ENCODE measurements at places on chromosomes 1 and 21.
A peak's percentile ranks its signal among the peaks of the same experiment; 100 is the strongest.

GRCh38 chr1:93597709-93598108 is 83.9 kb downstream of the BCAR3 start:
- DNase-seq, result no peak

DNA sequence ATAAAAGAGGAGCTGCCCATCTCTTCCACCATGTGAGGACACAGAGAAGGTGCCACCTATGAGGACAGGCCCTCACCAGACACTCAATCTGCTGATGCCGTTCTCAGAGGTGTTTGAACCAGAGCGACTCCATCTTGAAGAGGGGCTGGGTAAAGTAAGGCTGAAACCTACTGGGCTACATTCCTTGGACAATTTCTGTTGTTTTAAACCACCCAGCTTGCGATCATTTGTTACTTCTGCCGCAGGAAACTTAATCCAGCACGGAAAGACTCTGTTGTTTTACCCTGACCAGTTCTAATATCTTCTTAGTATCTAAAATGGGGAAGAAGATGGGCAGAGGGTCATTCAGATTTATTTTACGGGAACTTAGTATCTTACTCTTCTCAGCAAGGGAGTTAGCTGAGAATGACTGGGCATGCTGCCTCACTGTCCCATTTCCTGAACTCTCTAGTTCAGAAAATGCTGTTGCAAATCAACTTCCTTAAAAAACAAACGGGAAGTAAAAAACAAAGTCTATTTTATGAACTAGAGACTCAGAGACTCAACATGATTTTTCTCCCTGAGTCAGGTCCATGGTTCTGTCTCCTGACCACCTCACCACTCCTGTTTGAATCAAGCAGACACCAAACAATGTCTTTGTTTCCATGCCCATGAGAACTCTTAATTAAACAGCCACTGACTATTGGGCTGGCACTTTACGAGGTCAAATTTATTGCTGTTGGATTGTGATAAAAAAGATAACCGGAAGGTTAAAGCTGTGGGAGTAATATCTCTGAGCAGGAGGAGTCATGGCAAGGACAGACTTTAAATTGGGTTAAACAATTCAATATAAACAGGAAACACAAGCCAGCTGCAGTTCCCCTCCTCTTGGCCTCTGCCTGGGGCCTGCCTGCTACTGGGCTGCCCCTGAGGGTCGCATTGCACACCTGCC is 23.8 kb upstream of the IFNAR1 start:
- peak; percentile 23 for DNase-seq

GRCh38 chr1:29218223-29218622 is 12.5 kb downstream of the MECR start:
- no peak for DNase-seq

GRCh38 chr21:36602735-36603134 is 96.2 kb upstream of the SIM2 start:
- DNase-seq, result no peak

GRCh38 chr1:186569856-186570255 is 108.9 kb upstream of the PDC start:
- no peak for DNase-seq

GRCh38 chr21:37770461-37770860 is 145.8 kb downstream of the KCNJ6 start:
- no peak for DNase-seq

- no peak for DNase-seq
These were observed 67.0 kb downstream of the CACHD1 start for GRCh38 chr1:64536836-64537490.

GRCh38 chr1:67748630-67749029 is 63.6 kb downstream of the GADD45A start:
- DNase-seq, result peak; percentile 35

DNA sequence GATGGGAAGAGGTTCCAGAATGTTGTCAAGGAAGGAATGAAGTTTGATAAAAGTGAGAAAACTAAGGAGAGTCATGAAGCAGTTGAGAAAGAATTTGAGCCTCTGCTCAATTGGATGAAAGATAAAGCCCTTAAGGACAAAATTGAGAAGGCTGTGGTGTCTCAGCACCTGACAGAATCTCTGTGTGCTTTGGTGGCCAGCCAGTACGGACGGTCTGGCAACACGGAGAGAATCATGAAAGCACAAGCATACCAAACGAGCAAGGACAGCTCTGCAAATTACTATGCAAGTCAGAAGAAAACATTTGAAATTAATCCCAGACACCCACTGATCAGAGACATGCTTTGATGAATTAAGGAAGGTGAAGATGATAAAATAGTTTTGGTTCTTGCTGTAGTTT is 142.8 kb downstream of the CDC7 start:
- DNase-seq, result no peak

- DNase-seq, result peak; percentile 88
These were observed 34.8 kb downstream of the KCNQ4 start for GRCh38 chr1:40818264-40818961.

- DNase-seq, result no peak
These were observed 821 bp downstream of the MASP2 start for GRCh38 chr1:11046270-11046566.

DNA sequence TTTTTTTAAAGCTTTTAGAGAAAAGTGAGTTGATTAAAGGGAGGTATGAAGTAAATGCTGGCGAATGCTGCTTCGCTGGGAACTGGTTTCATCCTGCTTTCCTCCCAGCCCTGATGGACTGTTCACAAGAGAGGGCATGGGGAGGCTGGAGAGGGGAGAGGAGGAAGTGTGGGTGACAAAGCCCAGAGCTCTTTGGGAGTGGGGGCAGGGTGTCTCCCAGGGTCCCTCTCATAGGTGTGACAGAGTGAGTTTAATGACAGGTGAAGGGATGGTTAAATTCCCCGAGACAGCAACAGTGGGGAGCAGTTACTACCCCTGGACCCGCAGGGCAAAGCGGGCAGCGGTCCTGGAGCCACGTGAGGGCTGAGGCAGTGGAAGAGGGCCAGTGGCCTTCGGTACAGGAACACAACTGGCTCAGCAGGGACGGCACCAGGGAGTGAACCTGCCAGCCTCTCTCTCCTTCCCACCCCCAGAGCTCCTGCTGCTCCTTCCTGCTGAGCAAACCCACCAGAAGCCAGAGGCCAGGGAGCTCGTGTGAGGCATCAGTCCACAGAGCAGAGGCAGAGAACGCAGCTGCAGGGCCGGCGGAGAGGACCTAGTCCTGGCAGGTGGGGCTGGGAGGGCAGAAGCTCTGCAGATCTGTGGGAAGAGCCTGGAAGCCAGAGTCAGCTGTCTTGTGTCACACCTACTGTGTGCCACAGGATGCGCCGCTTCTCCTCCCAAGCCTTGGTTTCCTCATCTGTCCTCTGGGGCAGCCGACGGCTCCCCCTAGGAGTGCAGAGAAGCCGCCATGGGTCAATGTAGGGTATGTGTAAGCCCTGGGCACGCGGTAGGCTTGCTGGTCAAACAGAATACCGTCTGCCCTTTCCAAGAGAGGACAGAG is 20.9 kb upstream of the LRP8 start:
- DNase-seq, result peak; percentile 7

DNA sequence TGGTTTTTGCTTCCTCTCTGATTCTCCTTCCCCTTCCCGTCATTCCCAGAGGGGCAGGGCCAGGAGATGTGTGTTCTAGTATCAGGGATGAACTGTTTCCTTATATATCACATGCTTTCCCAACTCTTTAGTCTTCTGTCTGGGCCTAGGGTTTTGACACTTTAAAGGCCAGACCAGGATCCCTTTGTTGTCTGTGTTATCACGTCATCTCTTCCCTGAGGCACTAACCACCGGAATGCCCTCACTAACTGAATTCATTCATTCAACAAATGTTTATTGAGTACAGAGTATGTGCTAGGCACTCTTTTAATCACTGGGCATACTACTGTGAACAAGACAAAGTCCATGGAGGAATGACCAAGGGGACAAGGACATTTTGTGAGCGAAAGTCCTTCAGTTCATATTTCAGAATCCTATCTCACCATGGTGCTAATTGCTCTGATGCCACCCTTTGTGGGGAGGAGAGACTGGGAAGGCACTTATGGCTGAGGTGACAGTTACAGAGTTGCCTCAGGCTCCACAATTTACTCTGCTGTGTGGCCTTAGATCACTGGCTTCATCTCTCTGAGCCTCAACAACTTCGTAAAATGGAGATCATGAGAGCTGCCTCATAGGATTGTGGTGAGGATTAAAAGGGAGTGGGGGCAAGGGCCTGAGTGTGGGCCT is 12.0 kb upstream of the ZNF362 start:
- no peak for DNase-seq

DNA sequence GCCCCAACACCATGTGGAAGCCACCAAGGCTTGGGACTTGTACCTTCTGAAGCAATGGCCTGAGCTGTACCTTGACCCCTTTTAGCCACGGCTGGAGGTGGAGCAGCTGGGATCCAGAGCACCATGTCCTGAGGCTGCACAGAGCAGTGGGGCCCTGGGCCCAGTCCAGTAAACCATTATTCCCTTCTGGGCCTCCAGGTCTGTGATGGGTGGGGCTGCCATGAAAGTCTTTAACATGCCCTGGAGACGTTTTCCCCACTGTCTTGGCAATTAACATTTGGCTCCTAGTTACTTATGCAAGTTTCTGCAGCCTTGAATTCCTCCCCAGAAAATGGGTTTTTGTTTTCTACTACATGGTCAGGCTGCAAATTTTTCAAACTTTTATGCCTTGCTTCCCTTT is 323.7 kb upstream of the ZP4 start:
- DNase-seq, result no peak

DNA sequence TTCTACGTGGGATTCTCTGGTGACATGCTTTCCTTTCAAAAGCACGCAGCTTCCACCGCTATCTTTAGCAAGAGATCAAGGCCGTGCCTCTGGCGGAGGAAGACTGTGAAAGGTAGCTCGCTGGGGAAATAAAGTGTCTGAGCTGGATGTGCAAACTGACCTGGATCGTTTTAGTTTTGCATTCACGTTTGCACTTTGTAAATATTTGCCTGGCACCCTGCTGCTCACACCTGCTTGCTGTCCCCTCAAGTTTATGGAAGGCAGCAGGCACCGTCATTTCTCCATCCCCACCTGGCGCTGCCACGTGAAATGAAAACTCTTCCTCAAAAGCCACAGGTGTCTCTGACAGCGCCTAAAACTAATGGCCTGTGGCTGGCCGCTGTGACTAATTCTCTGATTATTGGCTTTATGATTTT is 44.0 kb upstream of the TARDBP start:
- DNase-seq, result peak; percentile 50
